ENCODE measurements at places on chromosomes 3 and 15. TPM values are rescaled to one million over a fixed set of nuclear protein-coding genes. Genes with fewer than 3 reads are reported as not detected.

Gene WDR49
- 10.4 TPM for total RNA-seq

Gene UROC1
- total RNA-seq, result 0.07 TPM

Gene ABHD6
- 20.6 TPM for total RNA-seq

Gene WDR93
- total RNA-seq, result 1.5 TPM

Gene OR5H2
- total RNA-seq, result not detected

Gene TIMP4
- 2.4 TPM for total RNA-seq

Gene GP9
- not detected for total RNA-seq

Gene GOLGA8R
- 12.9 TPM for total RNA-seq

Gene ABI3BP
- total RNA-seq, result 50.0 TPM

Gene C3orf70
- 4.4 TPM for total RNA-seq

Gene CACNA1D
- 30.1 TPM for total RNA-seq

DNA sequence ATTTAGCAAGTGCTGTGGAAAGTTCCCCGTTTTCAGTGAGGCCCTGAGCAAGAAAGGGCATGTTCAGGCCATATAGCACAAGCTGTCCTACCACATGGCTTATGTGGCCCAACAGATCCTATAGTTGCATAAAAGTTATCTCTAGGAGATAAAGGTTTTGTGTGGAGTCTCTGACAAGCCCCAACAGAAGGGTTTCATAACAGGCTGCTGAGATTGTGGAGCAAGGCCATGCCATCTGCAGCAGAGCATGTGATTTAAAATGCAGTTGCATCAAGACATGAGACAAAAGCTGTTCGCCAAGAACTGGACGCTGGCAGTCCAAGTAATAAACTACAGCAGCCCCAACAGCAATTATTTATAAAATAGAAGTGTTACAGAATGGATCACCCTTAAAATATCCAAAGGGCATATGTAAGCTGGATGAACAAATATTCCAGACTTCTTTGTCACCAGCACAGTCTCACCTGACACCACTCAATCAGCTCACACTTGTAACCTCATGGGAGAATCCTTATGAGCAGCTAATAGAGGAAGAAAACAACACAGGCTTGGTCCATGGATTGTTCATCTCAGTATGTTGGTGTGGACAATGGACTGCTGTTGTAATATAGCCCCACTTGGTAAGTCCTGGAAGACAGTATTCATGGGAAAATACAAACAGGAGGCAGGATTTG is 14.4 kb upstream of the CLDN1 start:
- DNase-seq, result no peak

GRCh38 chr15:71883447-71883846 is 73.1 kb downstream of the NR2E3 start:
- DNase-seq, result no peak

DNA sequence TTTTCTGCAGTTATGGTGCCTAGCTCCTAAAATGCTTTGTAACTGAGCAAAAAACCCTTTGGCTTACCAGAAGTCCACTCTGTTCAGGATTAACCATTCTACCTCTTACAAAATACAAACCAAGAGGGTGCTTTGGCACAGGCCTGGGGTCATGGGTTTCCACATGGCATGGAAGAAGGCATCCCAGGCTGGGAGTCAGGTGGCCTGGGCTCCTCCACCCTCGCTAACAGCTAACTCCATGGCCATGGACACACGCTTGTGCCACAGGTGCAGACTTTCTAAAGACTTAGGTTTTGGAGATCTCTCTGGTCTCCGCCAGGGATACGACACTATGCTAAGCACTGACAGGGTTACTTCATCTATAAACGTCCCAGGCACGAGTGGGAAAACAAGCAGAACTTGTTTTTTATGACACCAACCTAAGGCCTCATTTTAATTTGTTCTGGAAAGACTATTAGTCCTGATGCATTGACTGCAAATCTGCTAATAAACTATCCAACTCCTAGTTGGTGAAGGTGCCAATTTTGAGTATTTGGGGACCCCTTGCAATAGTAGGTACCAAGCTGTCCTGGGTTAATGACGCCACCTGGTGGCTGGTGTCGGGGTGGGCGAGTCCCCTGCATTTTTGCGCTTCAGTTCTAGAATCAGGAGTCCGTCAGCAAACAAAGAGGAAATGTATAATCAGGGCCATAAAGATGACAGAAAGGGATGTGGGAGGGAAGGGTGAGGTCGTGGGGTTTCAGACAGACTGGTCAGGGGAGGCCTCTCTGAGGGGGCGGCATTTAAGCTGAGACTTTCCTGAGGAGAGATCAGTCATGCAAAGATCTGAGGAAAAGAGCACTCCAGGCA is 10.3 kb upstream of the ALDH1A3 start:
- no peak for DNase-seq

- no peak for DNase-seq
Measured at GRCh38 chr3:83498361-83499016, 1460.3 kb upstream of the CADM2 start.

DNA sequence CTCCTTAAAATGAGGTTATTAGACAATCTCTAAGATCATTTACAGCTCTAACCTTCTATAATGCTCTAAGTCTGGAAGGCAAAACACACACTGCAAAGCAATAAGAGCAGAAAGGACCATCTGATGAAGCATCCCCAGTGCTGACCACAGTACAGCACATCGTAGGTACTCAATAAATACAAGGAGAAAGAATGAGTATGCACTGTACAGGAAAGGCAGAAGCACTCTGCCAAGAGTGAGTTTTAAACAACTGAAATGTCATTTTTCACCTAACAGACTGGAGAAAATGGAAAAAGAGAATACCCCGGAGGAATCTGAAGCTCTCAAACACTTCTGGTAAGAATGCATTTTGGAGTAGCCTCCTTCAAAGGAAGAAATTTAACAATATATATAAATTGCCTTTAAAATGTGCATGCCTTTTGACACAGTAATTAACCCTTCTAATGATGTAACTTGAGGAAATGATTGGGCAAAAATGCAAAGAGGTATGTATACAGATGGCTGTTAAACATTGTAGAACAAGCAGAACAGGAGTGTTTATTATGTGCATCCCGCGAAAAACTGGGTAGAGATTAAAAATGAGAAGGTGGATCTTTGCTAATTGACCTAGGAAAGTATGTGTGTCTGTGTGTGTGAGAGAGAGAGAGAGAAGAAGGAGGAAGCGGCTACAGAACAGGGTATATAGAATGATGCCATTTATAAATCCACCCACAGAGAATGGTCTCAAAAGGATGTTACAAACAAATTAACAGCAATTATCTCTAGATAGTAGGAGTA is 8.0 kb upstream of the OXTR start:
- no peak for DNase-seq

DNA sequence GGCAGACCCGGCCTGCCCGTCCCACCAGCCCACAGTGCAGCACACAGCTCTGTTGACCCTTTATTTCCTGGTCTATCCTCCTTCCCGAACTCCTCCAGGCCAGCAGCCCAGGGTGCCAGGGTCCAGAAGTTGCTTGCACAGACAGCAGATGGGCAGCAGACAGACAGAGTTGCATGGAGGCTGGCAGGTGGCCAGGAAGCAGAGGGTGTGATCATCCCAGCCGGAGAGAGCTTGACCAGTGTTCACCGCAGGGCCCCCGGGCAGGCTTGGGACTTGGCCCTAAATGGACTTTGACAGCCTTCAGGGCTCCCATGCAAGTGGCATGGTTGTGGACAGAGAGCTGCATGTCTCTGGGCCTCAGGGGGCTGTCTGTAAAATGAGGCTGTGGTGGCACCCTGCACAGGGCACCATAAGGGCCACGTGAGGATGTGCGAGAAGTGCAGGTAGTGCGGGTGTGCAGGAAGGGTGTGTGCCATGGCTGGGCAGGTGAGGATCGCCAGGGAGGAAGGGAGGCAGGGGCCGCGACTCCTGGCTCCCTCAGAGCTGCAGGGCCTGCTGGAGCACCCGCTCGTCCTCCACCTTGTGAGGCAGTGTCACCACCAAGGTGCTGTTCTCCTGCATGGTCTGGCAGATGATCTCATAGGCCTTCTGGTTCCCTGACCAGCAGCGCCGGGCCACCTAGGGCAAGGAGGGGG is 6.3 kb upstream of the ZXDC start:
- peak; percentile 27 for DNase-seq

- no peak for DNase-seq
Measured at GRCh38 chr3:97948351-97949109, 23.7 kb downstream of the RIOX2 start.

DNA sequence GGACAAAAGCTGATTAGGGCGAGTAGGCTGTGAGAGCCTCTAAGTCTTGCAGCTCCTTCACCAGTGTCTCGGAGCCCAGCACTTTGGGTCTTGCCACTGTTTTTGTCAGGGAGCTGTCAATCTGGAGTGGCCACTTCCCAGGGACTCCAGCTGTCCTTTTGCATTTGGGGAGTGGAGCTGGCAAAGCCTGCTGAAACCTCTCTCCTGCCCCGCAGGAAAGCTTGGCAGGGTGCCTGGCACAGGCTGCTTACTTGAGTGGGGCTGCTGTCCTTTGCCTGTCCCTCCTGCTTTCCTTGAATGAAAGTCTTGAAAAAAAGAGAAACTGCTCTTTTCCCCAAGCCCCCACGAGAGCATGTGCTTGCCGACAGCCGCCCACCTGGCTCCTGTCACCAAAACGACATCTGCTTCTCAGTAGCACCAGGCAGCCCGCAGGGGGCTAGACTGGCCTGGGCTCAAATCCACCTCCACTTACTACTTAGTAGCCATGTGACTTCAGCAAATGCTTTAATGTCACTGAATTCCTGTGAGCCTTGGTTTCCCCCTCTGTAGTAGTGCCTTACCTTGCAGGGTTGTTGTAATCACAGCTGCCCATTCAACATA is 13.7 kb downstream of the USP13 start:
- DNase-seq, result no peak

DNA sequence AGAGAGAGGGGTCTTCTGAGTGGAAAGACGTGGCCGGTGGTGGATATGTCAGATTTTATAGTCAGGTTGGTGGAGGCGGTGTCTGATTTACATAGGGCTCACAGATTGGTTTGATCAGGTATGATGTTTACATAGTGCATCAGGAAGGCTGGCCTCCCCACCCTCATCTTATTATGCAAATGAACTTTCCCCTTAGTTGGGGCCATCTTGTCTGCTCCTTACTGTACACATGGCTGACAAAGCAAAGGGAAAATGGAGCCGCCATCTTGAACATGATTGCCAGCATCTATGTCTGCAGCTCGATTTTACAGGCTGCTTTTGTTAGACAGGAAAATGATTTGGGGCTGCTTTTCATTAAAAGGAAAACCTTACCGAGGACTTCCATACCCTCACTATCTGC is 19.9 kb downstream of the SQOR start:
- DNase-seq, result no peak

DNA sequence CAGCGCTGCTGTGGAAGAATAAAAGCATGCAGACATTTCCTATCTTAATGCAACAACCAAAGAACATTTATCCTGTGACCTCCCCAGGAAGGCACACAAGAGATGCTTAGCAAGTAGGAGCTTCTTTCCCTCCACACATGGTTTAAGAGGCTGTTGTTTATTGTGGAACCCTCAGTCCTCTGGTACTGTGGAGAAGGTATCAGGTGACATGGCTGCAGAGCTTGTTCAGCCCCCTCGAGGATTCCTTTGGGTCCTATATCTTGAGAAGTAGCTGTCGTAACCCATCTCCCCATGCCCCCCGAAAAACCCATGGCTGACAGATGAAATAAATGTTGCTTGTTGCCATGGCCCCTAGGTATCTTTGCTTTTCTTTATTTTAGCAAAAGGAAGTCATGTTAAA is 20.3 kb upstream of the ETV5 start:
- DNase-seq, result no peak

GRCh38 chr3:3578718-3579117 is 220.5 kb upstream of the LRRN1 start:
- no peak for DNase-seq

GRCh38 chr3:156483002-156483401 is 71.9 kb downstream of the SSR3 start:
- DNase-seq, result no peak

GRCh38 chr3:116423945-116424344 is 21.3 kb downstream of the LSAMP start:
- no peak for DNase-seq

GRCh38 chr15:81945014-81945615 is 100.7 kb downstream of the MEX3B start:
- no peak for DNase-seq
